ENCODE measurements at places on chromosomes 1 and 21.

DNA sequence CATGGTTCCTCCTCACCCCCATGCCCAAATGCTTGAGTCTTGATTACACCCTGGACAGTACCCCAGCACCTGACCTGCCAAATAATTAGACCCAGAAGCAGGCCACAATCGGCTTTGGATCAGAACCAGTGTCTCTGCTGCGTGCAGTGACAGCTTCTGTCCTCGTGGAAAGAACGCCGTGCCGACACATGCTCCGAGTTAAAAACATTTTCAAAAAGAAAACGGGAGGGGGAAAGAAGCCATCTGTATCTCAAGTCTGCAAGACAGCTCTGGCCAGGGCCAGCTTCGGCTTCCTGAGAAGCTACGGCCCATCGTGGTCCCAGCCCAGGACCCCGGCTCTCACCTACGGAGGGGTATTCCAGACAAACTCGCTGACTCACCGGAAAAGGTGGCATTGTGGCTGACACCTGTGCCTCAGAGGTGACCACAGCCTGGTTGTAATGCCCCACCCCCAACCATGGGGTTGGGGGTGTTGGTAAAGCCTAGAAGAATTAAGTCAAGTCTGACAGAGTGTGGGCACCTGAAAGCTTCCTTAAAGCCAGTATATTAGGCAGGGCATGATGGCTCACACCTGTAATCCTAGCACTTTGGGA, 25.8 kb downstream of the SSBP3 start:
- no peak for DNase-seq

DNA sequence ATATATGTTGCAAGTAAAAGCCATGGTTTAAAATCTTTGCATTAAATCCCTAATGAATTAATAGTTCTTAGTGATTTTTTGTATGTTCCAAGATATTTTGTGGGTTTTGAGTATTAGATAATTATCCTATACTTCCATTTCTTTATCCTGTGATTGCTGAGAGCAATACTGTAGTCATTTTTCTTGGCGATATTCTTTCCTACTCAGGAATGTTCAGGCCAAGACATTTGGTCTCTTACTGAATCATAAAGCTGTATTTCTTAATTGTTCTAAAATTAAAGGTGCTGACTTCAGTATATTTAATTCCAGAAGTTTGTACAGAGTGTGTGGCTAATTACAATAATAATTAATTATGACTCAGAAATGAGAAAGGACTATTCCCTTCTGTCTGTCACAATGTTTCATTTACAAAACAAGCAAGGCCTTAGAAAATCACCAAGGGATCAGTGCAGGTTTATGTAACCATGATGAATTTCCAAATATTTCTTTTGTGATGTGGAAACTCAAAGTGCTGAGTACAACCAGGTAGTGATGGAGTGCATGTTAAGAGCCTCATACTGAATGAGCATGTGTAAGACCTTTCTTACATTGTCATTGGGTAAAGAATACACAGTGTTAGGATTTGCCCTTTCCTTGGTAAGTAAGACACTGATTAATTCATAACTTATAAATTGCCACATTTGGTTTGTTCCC, 161.2 kb downstream of the HMCN1 start:
- DNase-seq = no peak

DNA sequence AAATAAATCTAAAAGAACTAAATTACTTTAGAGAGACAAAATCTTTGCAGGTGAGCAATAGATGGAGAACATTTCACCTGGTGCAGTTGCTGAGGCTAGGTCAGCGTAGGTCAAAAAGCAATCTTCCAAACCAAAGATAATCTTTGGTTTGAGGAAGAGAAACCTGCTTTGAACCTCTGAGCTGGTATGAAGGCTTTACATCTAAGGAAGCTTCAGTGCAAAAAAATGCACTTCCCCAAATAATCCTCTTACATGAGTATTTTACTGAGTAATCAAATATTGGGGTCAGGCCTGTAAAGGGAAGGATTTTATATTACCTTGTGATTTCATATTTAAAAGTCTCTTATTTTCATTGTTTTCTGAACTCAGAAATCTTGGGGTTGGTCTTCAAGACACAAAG, 223.6 kb downstream of the SRGAP2C start:
- DNase-seq = no peak

DNA sequence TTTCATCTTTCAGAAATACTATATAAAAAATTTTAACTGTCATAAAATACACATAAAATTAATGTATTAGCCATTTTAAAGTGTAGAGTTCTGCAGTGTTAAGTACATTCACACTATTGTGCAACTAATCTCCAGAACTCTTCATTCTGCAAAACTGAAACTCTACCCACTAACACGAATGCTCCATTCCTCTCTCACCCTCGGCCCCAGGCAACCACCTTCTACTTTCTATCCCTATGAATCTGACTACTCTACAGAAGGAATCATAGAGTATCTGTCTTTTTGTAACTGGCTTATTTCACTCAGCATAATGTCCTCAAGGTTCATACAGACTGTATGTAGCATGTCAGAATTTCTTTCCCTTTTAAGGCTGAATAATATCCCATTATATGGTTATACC, 43.4 kb downstream of the LTN1 start:
- DNase-seq = no peak

GRCh38 chr1:17741052-17741451, 14.1 kb upstream of the ACTL8 start:
- no peak for DNase-seq

- DNase-seq = no peak
These were observed 30.6 kb upstream of the SSBP3 start for GRCh38 chr1:54436826-54437225.

- DNase-seq = no peak
These were observed 153.0 kb downstream of the TNFSF18 start for GRCh38 chr1:172897738-172898137.

- DNase-seq = no peak
These were observed 13.8 kb downstream of the PARK7 start for GRCh38 chr1:7975212-7975865.

DNA sequence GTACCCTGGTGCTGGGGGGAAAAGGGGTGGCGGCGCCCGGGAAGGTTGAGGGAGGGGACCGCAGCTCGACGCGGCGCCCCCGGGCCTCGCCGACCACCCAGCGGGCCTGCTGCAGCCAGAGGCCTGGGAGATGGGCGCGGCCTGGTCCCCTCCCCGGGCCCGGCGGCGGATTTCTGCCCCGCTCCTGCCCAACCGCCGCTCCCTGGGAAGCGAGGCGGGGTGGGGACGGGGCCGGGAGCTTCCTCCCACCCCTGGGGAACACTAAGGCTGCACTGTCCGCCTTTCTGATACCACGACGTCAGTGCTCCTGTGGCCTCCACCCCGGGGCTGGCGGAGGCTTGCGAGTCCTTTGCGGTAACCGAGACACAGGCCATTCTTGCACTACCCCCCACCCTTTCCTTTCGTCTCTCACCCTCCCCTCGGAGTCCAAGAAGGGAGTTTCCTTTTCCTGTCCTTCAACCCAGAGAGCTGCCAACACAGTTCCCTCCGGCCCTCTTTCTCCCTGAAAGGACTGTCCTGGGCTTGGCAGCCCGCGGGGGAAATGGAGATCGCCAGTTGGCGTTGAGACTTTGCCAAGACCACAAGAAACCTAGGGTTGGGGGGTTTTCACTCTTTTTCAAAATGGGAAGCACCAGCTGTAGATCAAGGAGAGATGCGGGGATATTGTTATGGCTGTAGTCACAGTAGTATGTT, 742 bp downstream of the SH3GLB1 start:
- DNase-seq = peak; percentile 82

GRCh38 chr1:173417563-173417962, 59.6 kb upstream of the PRDX6 start:
- no peak for DNase-seq

DNA sequence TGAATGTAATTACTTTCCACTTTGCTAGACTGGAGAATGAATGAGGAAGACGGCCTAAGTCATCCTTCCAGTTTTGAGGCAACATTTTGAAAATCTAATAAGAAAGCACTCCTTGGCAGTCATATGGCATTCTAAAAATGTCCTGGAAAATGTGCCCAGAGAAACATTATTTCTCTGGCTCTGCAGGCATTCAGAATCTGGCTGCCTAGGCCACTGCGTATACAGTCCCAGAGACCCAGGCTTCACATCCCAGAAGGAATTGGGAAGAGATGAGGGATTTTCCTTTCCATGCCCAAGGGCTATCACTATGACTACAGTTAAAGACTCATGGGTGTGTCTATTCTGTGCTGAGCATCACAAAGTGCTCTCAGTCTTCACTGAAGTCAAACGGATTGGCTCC, 92.9 kb downstream of the BEND5 start:
- DNase-seq = no peak

DNA sequence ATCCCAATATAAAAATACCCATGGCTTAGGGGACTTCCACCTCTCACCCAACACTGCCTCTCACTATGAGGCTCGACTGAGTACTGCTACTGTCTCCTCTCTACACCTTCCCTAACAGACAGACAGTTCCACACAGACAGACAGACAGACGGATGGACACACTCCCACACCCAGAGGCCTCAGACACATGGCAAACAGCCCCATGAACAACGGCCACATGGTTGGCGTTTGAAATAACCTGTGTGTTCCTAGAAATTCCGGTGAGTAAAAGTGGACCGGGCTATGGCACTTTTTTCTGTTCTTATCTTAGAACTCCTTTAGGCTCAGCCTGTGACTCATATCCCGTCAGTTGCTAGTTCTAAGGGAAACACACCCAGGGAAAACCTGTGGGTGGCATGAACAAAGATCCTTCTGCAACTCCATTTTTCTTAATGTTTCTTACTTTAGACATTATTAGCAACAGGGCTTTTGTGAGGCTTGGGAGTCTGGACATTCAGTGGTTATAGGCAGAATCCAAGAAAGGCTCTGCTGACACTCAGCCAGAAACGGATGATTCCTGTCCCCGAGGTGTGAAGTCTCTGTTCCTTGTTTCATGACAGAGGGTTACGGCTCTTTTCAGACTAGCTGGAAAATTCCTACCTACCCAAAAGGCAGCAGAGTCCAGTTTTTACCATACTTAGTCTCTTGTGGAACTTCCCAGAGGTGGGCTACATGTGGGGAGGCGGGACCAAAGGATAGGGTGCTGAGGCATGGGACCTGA, 90.5 kb upstream of the TLR5 start:
- DNase-seq = no peak

DNA sequence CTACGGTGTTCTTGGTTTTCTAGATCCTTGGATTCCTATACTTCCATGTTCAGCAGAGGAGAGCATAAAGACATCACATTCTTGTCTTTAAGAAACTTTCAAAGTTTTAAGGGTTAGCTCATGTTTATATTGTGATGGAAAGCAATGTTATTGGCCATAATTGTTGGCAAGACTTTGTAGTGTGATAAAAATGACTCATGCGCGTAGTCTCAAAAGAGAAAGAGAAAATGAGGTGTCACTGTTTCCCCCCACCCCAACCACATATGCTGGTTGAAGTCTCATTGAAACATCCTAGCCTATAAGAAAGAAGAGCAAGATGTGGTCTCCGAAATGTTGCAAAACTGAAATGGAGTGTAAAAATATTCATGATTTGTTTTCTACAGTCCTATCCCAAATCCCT, 348.8 kb downstream of the PTBP2 start:
- DNase-seq = no peak

DNA sequence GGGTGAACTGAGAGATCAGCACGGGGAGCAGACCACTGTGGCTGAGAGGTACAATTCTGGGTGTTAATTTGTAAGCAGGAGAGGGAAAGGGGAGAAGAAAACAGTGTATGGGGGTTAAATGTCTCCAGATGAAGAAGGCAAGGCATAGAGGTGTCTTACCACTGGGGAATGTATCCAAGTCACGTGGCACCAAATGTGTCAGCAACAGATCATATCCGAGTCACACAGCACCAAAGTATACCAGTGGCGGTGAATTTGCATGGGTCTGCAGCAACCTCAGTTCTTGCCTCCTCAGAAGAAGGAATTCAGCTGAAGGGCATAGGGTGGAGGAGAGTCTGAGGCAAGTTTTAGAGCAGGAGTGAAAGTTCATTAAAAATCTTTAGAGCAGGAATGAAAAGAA, 21.2 kb upstream of the SYCP1 start:
- DNase-seq = no peak

GRCh38 chr1:64861611-64862010, 104.7 kb downstream of the JAK1 start:
- DNase-seq = no peak

GRCh38 chr1:29962831-29963247, 726.5 kb downstream of the PTPRU start:
- DNase-seq = no peak

- DNase-seq = no peak
These were observed 35.8 kb downstream of the SSBP3 start for GRCh38 chr1:54370287-54370989.

- DNase-seq = peak; percentile 86
These were observed 14.5 kb upstream of the CPT2 start for GRCh38 chr1:53182111-53182593.

- no peak for DNase-seq
These were observed 26.2 kb downstream of the RASAL2 start for GRCh38 chr1:178120088-178120487.

DNA sequence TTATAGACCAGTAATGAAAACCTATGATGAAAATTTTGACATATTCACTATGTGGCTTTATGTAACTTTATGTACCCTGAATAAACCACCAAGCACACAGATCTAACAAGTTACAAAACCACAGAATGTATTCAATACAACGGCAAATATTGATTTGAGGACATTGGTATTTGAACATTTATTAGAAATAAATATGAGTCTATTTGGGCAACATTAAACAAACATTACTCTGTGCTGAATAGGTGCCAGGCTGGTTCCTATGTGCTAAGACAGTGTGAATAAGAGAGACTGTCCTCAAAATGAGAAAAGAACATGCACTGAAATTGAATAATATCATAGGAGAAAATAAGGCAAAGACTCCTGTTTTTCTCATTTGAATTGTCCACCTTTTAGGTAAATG, 1341.2 kb downstream of the PLA2G4A start:
- DNase-seq = no peak

GRCh38 chr1:1013922-1014648, 788 bp downstream of the ISG15 start:
- no peak for DNase-seq

DNA sequence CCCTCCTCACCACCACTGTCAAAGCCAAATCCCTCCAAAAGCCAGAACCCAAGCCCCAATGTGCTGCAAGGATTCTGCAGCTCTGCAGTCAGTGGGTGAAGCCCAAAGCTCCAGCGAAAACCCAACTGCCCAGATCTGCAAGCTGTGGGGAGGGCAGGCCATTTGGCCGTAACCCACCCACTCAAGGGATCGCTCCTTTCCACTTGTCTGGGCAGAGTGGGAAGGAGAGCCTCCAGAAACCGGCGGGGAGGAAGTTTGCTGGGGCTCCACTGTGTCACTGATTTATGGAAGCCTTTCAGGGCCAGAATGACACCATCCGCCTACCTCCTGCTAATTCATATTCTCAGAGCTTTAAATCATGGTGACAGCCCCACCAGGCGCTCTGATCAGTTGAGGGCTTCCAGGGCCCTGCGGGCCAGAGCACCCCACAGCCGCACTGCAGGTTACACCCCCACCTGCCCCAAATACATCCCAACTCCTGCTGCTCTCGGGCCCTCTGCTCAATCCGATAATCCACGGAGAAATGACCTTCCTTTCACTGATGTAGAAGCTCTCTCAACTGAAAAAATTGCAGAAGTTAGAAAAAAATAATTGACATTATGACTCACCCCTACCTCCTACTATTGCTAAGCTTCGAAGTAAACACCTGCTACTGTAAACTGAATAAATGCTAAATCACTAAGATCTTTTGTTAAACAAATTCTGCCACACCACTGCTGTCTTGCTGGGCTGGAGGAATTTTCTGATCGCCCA, 40.6 kb upstream of the RAB4A start:
- no peak for DNase-seq

- no peak for DNase-seq
These were observed 23.8 kb downstream of the SERINC2 start for GRCh38 chr1:31436596-31437432.

GRCh38 chr1:163772246-163772645, 450.5 kb downstream of the NUF2 start:
- no peak for DNase-seq
